ENCODE measurements at places on chromosomes 13 and 19.

DNA sequence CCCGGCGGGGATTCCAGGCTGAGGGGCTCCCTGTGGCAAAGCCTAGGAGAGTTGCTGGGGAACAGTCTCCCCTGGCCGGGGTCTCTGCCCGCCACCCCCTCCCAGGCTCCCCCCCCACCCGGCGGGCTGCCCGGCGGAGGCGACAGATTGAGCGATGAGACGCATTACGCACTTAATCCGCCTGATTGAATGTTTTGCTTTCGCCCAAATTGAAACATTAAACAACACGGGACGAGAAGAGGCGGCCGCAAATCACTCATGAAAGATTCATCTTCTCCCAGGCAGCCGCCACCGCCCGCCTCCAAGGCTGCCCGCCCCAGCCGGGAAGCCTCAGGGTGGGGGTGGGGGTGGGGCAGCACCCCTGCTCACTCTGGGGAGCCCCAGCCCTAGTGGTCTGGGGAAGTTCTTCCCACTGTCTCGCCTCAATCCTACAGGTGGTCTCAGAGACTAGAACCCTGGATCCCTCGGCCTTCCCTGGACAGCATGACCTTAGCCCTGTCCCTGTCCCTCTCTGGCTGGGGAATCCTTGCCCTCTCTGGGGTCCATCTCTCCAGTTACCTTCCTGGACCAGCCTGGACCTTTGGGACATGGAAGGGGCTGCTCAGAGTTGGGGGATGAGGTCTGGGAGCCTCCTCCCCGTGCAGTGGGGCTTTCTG, 7.6 kb upstream of the ERFL start:
- DNase-seq, result no peak

DNA sequence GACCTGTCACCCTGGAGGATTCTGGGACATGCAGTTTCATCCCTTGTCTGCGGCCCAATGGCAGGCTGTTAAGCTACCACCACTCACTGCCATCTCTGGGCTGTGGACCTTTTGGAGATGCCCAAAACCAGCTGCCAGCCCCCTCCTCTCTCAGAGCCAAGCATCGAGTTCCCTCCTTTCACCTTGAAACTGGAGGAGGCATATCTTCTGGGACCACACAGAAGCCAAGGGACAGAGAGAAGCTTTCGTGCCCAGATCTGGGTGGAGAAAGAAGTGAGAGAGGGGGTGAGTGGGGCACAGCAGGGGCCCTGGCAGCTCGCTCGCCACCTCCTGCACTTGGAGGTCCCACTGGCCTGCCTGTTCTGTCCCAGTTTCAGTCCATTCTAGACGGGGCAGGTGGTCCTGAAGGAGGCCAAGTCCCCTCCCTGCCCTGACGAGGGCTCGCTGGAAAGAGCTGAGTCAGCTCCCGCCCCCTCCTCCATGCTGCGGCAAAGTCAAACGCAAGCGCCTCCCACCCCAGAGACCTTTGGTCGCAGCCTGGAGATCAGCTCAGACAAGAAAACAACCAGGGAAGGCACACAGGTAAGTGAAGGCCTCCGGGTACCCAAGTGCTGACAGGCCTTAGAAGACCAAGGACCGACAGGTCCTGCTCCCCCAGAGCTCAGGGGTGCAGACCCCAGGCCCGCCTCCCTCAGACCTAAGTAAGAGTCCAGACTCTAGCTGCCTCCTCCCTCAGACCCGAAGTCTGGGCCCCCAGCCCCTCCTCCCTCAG, 3.8 kb downstream of the BCAT2 start:
- peak; percentile 49 for DNase-seq

DNA sequence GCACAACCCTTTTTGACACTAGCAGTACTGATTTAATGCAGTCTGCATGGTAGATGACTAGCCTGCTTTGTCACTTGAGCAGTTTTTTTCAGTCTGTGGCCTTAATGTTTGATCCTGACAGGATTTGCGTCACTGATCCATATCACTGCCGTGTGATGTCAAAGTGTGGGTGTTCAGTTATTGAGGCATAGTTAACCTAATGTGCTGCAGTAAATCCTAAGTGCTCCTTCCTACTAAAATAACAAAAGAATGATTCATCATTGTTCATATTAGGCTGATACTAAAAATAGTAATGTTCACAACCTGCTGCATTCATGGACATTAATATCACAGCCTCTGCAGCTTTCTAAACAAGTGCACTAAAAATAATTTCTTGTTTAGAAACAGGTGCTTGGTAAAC, 121.9 kb upstream of the MLNR start:
- peak; percentile 96 for DNase-seq

DNA sequence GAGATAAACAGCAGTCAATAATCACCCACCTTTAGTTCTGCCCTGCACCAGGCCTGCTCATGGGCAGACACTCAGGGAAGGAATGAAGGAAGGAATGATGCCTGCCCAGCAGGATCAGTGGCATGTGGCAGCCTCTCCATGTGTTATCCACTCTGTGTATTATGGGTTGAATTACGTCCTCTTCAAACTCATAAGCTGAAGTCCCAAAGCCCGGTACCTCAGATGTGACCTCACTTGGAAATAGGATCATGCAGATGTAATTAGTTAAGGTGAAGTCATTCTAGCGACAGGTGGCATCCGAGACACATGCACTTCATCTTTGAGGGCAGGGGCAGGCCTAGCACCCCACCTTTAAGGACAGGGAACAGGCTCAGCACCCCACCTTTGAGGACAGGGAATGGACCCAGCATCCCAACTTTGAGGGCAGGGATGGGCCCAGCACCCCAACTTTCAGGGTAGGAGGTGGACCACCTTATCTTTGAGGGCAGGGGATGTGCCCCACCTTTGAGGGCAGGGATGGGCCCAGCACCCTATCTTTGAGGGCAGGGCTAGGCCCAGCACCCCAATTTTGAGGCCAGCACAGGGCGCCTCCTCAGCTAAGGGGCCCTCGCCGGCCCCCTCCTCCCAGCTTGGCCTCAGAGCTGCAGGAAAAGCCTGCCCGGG, 127.6 kb downstream of the URI1 start:
- DNase-seq, result no peak

GRCh38 chr19:944663-945241, 18.9 kb downstream of the ARID3A start:
- no peak for DNase-seq

- no peak for DNase-seq
Measured at GRCh38 chr19:18249834-18250233, 23.6 kb upstream of the PDE4C start.

DNA sequence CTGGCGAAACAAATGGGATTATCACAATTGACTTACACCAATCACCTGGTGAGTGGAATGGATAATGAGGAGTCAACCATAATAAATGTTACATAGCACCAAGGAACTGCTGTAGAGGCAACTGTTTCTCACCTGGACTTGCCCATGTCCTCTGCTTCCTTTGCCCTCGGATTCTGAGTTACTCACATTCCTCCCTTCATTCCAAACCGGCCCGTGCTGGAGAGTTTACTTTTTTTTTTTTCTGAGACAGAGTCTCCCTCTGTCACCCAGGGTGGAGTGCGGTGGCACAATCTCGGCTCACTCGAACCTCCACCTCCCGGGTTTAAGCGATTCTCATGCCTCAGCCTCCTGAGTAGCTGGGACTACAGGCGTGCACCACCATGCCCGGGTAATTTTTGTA, 41.5 kb upstream of the TSC22D1 start:
- no peak for DNase-seq

GRCh38 chr13:76641056-76641455, 245.1 kb downstream of the KCTD12 start:
- DNase-seq, result peak; percentile 72

GRCh38 chr19:31214086-31214485, 135.2 kb downstream of the TSHZ3 start:
- DNase-seq, result peak; percentile 98

GRCh38 chr13:95745752-95746151, 68.8 kb downstream of the DNAJC3 start:
- no peak for DNase-seq

DNA sequence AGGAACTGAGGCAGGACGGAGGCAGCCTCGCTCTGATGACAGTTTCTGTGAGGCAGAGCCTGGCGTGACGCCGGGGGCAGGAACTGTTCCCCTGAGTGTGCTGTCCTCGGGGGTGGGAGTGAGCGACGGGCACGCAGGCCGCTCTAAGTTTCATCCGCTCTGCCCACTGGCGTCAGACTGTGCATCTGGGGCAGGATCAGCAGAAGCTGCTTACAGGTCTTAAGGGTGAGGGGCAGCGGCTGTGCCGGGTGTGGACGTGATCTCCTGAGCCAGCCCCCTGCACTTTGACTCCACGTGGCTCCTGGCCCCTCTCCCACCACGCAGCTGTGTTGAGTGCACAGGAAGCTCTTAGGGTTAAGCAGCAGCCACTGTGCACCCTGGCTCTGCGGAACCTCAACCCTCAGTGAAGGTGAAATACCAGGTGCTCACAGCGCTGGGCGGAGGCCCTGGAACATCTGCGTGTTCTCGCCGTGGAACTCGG, 1.5 kb downstream of the GRK1 start:
- DNase-seq, result no peak

DNA sequence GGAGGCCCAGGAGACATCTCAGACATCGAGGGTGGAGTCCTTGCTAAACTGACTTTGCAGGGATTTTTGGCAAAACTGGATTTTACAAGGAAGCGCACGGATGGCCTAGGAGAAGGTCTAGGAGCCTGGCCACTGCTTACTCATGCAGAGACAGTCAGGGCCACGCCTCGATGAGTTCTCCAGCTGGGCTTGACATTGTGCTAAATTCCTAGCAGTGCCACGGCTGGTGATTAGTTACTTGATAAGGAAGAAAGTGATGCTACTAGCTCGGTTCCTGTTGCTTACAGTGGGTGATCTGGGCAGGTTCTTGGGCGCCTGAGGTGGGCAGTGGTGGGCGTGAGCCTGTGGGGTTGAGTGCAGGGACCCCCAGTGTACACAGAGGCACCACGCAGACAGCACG, 143.4 kb downstream of the SOX1 start:
- no peak for DNase-seq

- DNase-seq, result no peak
Measured at GRCh38 chr13:32113532-32113931, 82.0 kb downstream of the FRY start.

Data from fibroblast of the aortic adventitia (primary cell).